Colonic mucosa (tissue), 4 donors: ENCODE measurements at places on chromosomes 2 and 18. TPM values are rescaled to one million over a fixed set of nuclear protein-coding genes. Genes with fewer than 3 reads are reported as not detected.

Gene KHK
- total RNA-seq, result 20.3 TPM

Gene MEP1B
- 4.6 TPM for total RNA-seq

- no peak overlapping the region for H3K4me3 ChIP-seq
- no peak for DNase-seq
- no peaks in the 10 kb centered on the region for H3K27me3 ChIP-seq
- H3K4me1 ChIP-seq, result no peaks in the 10 kb centered on the region
- H3K27ac ChIP-seq, result no peak overlapping the region
- H3K36me3 ChIP-seq, result no peaks in the 10 kb centered on the region
Observed at GRCh38 chr2:23456881-23457760, 72.1 kb downstream of the KLHL29 start.

Gene C18orf63
- total RNA-seq, result not detected

GRCh38 chr18:36490897-36491296 lies 193.4 kb downstream of the FHOD3 start:
- no peaks in the 10 kb centered on the region for H3K27me3 ChIP-seq
- H3K27ac ChIP-seq, result no peak overlapping the region
- no peaks in the 10 kb centered on the region for H3K4me1 ChIP-seq
- H3K36me3 ChIP-seq, result no peaks in the 10 kb centered on the region
- no peak for DNase-seq
